Small intestine (tissue), 16 donors: ENCODE measurements at places on chromosomes 7 and 10.

- DNase-seq, result no peak
Measured at GRCh38 chr10:45053569-45054100, 52.9 kb downstream of the ZNF22 start.

DNA sequence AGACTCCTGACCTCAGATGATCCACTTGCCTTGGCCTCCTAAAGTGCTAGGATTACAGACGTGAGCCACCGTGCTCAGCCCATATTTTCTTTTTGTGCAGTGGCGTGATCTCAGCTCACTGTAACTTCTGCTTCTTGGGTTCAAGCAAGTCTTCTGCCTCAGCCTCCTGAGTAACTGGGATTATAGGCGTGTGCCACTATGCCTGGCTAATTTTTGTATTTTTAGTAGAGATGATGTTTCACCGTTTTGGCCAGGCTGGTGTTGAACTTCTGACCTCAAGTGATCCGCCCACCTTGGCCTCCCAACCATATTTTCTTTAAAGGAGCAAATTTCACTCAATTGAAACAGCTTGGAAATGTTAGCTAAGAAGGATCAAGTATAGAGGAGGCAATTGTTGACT, 16.5 kb downstream of the GBF1 start:
- no peak for DNase-seq

DNA sequence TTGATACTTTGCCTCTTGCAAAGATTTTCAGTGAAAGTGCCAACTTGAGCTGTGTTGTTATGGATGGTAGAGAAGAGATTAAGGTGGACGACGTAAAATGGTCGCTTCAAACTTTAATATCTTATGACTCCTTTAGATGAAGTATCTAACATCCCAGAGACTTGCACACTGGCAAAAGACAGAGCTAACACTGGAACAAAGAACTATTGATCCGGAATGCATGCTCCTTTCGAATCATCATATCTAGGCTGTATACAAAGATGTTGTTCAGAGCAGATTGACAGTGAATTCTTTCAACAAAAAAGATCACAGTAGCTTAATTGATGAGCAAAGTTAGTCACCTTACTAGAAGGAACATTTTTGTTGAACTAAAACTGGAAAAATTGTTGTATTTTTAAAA, 592.7 kb downstream of the NXPH1 start:
- DNase-seq, result no peak

GRCh38 chr7:108308903-108309302, 147.3 kb downstream of the NRCAM start:
- DNase-seq, result no peak

DNA sequence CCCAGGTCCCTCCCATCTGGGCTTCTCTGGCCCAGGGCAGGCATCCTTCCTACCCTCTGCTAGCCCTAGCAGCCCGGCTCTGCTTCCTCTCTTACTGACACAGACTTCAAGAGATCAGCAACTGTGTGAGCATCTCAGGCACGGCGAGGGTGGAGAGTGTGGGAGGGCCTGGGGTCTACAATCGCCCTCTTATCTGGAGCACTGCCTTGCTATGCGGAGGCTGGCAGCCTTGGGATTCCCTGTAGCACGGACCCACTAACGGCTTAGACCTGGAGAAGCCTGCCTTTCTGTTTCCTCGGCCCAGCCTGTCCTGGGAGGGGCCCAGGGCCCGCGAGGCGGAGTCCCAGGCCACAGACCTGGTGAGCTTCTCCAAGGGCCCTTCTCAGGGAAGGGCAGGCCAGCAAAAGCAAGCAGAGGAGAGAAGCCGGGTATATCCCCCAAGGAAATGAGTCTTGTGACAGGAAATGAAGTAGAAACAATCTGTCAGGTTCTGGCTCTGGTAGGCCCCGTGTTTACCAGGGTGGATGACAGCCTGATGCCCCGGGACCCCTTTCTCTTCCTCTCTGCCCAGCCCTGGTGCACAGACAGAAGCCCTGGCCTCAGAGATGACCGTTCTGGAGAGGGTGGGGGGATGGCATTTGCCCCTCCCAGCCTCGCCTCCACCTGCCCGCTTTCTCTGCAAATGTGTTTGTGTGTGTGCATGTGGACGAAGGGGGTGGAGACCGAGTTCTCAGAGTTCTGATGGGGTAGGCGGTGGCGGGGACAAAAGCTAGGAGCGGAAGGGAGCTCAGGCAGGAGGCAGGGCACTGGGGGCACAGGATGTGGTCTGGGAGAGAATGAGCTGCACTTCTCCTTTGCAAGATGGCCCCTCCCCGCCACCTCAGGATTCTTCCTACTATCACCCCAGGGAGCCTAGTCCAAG, 2.5 kb downstream of the LRCH4 start:
- DNase-seq, result peak; percentile 56

GRCh38 chr10:64363687-64364086, 842.5 kb downstream of the REEP3 start:
- DNase-seq, result peak; percentile 13

DNA sequence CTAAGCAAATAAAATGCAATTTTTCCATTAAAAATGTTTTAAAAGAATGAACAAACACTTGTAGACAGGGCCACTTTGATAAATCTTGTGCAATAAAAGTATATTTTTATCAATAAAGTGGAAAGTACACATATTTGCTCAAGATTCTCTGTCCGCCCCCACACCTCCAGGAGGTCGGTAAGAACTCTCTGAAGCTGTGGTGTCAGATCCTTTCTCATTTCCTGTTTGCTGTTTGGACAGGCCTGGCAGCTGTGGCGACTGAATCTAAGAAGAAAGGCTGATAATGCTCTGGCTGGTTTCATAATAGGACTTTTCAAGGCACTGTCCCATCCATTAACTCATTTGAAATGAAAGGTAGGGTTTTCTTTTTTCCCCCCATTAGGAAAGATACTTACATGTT, 15.3 kb upstream of the ASB4 start:
- no peak for DNase-seq

DNA sequence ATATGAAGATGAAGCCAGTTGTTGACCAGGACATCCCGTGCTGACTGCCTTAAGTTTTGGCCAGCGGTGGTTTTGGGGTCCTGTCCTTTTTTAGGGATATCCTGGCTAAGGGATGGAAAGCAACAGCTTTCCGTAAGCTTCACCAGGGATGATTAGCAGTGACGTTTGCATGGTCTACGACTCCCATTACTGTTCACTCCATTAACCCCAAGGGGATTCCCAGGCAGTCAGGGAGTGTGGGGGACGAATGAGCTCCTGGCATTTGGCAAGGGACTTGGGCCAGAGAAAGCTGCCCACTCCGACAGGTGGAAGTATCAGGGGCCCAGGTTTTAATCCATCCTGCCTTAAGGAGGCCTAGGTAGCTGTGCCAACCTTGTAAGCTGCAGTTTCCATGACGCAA, 66.8 kb downstream of the ITGB1 start:
- DNase-seq, result no peak

DNA sequence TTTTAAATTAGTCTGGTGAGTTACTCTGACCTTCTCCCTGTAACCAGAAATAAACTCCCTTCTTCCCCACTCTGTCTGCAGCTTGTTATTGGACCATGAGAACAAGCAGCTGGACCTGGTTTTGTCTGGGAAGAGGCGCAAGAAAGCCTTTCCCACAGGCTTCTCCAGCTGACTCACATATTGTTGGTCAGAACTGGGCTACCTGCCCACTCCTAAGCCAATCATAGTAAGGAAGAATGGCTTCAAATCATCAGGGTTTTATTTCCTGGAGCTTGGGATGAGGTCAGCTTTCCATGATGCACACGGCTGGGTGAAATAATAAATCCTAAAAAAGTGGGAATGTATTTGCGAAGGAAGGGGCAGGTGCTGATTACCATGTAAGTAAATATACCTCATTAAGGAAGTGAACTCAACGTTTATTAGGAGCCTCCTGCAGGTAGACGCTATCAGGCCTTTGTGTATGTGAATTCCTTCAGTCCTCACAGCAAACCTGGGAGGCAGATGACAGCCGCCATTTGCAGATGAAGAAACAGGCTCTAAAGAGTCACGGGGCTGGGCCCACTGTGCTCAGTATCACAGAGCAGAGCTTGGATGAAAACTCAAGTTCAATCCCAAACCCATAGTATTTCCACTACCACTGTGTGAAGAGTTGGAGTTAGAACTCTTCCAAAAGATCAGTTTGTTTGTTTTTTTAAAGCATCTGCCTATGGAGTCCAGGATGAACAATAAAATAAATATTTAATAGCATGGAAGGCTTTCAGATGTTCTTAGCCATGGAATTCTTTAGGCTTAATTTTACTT, 32.8 kb downstream of the IL15RA start:
- DNase-seq, result peak; percentile 65

DNA sequence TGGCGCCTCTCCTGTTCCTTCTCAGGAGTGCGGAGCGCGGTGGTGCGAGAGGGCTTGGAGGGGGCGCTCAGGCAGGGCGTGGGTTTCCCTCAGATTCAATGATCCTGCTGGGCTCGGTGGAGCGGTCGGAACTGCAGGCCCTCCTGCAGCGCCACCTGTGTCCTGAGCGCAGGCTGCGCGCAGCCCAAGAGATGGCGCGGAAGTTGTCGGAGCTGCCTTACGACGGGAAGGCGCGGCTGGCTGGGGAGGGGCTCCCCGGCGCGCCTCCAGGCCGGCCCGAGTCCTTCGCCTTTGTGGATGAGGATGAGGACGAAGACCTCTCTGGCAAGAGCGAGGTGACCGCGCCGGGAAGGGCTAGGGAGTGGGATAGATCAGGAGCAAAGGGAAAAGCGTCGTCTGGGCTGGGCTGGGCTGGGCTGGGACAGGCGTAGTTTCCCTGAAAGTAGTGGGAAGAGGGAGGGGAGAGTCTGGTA, 17.0 kb downstream of the FAM131B start:
- peak; percentile 81 for DNase-seq

GRCh38 chr7:150947241-150947745, 30.8 kb downstream of the KCNH2 start:
- no peak for DNase-seq

DNA sequence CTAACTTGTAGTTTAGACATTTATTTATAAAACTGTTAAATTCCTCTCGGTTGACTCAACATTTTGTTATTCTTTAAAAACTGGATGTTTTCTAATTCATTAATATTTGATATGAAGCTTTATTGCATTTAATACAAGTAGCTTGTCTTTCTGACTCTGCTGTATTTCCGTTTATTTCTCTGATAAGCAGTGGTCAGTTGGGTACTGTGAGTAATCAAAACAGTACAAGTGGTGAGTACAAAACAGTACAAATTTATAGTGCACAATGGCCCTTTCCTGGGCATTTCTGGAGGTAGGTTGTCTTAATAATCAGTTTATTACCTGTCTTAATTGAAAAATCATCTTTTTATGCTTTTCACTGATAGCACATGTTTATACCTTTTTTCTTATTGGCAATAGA, 182.7 kb downstream of the CCSER2 start:
- DNase-seq, result no peak

DNA sequence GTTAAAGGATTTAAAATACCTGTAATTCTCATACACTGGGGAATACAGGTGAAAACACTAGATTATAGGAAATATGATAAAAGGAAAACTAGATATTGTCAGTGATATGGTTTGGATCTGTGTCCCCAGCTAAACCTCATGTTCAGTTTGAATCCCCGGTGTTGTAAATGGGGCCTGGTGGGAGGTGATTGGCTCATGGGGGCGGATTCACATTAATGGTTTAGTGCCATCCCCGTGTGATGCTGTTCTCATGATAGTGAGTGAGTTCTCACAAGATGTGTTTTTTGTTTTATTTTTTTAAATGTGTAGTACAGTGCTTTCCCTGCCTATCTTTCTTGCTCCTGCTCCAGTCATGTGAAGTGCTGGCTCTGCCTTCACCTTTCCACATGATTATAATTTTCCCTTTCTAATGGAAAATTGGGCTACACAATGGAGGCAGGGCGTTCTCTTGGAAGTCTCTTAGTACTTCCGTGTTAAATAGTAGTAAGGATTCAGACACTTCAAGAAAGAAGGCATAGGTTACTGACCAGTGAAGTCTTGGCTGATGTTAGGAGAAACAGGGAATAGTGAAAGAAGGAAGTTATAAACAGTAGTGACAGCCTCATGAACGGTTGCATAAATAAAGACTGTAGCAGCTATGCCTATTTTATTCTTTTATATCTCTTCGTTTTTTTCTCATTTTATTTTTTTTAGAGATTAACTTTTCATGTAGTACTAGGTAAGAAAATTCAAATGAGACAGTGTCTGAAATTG, 386.4 kb downstream of the SUGCT start:
- DNase-seq, result no peak

GRCh38 chr7:54932818-54933543, 85.8 kb upstream of the EGFR start:
- peak; percentile 81 for DNase-seq

DNA sequence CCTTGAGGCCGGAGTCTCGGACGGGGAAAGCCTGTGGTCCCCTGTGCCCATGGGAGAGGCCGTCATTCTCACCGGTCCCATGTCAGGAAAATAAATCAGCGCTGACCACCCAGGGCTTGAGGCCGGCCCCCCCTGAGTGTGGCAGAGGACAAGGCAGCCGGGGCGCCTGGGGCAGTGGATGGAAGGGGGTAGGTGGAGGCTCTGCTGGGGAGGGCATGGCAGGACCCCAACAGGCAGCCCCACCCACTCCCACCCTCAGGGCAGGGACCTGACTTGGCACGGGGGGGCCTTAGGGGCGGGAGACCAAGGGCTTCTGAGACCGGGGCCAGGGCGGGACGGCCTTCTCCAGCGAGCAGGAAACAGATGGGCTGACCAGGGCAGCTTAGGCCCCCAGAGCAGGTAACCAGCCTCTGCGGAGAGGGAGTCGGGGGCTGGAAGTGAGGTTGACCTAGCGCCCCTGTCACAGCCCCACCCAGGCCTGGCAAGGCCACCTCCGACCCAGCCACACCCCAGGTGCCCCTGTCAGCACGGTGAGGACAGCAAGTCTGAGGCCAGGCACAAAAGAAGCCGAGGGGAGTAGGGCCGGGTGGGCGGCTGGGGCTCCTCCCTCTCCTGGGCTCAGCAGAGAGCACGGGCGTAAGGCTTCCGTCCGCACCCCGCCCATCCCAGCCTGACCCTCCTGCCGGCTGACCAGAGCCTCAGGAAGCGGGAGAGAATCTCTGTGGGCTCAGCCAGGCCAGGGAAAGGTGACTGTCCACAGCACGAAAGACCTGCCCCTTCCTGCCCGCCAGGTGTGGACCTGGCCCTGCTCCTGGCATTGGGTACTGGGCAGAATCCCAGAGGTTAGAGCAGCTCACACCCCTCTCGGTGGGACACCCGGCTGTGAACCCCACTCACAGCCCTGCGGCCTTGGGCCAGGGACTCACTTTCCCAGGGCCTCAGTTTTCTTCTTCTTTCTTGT, 87.4 kb downstream of the FOXL3 start:
- DNase-seq, result no peak

GRCh38 chr7:51138123-51139085, 178.2 kb downstream of the COBL start:
- DNase-seq, result no peak

DNA sequence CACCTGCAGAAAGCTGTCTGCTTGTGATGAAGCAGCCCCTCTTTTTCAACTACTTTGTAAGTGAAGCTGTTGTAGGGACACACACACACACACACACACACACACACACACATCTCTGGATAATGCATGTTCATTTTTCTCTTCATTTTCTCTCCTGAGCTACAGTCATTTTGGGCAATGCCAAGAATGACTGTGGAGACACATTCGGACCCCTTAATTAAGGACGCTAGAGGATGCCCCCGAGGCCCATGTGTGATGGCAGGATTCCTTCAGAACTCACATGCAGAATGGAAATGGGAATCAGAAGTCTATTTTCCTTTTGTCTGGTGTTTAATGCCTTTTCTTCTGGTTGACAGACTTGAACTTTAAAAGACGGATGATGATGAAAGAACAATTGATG, 56.6 kb downstream of the CLRN3 start:
- DNase-seq, result no peak
